GM23338 (cell line): ENCODE measurements at places on chromosomes 11 and 22.

DNA sequence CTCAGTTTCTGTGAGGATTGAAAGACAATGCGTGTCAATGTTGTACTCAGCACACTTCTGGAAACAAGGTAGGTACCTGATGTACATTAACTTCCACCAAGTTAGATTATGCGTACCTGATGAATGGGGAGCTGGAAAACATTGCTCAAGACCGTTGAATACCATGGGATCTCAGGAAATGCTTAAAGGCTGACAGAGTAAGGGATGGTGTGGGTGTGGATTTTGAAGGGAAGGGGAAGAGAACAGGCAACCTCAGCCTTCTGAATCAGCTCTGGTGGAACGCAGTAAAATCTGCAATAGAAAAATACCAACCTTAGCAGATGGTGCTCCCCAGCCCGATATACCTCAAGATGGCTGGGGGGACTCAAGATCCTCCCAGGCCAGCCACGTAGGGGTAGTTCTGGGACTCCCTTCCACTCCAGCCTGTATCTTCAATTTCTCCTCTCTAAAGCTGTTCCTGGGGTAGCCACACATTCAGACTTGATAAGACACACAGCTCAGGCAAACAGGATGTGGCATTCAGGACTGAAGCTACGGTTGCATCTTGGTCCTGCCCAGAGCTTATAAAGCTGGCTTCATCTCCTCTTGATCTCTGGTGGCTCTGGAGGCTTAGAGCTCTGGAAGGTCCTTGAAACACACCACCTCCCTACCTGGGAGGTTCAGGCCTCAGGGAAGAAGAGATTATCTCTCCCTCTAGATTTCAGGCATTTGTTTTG, 111.8 kb downstream of the CTNND1 start:
- DNase-seq = no peak

DNA sequence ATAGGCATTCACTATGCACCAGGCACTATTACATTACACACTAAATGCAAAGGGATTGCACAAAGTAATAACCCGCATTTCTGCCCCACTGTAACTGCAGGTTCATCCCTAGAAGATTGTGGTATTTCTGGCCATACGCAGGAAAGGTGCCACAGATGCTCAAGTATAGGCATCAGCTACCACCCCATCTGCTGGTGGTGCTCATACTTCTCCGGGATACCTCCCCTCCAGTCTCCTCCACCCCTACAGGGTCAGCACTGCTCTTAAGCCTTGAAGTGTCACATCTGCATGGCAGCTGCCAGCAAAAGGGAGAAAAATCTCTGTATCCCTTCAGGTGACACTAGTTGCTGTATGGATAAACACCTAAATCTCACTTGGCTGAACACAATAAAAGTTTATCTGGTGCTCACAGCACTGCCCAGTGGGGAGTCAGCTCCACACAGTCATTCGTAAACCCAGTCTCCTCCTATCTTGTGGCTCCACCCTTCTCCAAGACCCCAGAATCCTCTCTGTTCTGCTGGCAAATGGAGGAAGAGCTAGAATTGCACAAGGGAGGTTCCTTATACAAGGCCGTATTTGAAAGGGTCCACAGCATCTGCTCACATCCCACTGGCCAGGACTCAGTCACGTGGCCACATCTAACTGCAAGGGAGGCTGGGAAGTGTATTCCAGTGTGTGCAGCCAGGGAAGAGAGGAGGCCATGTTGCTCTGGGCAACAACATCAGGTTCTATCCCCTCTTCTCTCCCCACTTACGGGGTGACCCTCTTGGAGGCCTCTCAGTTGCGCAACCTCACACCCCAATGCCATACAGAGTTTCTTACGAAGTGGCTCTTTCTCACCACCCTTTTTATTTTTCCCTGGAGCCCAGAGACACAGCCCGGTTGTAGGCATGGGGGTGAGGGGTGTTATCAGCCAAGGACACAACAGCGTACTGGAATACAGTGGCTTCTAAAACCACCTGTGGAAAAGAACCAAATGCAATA, 114.7 kb downstream of the BUD13 start:
- no peak for DNase-seq

DNA sequence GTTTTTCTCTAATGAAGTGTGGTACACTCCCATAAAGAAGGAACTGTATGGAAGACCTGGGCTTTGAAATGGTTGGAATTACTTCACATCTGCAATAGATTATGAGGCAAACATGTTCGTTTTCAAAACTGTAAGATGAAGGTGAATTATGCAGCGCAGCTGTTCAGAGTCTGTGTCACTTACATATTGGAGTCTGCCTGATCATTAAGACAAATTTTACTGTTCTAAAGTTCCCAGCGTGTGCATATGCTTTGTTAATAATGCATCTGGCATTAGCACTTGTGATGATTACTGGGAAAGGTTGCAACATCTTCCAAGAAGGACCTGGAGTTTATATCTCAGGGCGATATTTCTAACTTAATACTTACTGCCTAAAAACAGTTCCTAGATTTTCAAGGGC, 255.2 kb upstream of the ZC3H12C start:
- no peak for DNase-seq

DNA sequence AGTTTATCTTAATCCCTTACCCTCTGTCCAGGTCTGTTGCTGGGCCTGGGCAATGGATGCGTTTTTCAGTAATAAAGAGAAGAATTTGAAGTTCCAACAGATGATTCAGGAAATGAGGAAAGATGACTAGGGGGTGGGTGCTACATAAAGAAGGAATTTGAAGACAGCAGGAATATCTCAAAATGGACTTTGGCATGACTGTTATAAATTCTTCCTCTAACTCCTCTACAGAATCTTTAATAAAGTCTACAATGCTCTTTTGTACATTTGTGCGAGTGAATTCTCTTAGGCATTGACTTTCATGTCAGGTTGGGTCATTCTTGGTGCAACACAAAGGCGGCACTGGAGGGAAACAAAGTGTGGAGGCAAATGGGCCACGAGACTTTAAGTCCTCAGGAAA, 35.1 kb upstream of the PRSS23 start:
- no peak for DNase-seq

DNA sequence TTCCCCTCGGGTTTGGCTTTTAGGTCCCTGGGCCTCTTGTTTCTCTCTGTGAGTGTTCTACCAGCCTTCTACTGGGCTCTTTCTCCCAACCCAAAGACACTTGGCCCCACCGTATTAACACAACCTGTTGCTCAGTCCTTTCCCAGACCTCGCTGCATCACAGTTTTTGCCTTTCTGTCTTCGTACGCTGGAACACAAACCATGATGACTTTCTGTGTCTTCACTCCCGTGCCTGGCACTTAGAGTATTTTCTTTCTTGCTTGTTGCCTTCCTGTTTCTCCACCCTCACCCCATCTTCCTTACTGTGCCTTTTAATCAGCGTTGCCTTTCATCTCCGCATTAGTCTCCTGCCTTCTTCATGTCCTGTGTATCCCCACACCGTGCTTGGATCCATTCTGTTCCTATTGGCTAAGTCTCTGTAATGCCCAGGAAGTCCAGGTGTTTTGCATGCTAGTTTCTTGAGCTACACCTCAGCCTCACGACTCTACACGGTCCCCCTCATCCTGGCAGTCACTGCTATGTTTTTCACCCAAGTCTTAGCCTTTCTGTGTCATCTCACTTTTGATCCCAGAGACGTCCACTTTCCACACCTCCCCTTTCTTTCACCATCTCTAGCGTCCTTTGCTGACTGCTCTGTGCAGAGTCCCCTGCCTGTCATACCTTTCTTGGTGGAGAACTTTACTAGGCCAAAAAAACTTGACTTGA, 1.6 kb downstream of the MARK2 start:
- DNase-seq = no peak

- peak; percentile 76 for DNase-seq
These were observed 50.2 kb downstream of the BCR start for GRCh38 chr22:23230348-23231068.

DNA sequence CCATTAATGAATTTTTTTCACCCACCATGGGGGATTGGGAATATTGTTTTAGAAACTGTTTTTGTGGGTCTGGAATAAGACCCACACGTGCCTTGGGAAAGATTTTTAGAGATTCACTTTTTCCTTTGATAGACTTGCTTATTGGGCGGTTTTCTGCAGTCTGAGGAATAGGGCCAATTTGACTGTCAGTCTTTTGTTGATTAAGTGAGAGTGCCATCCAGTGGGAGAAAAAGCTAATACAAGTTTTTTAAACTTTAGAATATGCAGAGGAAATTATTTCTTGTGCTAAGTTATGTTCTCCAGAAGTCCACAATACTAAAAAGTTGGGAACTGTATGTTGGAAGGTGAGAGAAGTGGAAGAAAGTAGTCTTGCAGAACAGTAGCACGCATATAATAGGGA, 56.1 kb downstream of the PRMT3 start:
- DNase-seq = peak; percentile 40

- no peak for DNase-seq
These were observed 156.8 kb downstream of the NAV2 start for GRCh38 chr11:19869466-19869865.

- no peak for DNase-seq
These were observed 46.2 kb upstream of the SMCO4 start for GRCh38 chr11:93589347-93589746.

- no peak for DNase-seq
These were observed 1.4 kb upstream of the PPARA start for GRCh38 chr22:46148816-46149511.

GRCh38 chr11:3984896-3985295, 109.7 kb upstream of the RRM1 start:
- DNase-seq = peak; percentile 63

DNA sequence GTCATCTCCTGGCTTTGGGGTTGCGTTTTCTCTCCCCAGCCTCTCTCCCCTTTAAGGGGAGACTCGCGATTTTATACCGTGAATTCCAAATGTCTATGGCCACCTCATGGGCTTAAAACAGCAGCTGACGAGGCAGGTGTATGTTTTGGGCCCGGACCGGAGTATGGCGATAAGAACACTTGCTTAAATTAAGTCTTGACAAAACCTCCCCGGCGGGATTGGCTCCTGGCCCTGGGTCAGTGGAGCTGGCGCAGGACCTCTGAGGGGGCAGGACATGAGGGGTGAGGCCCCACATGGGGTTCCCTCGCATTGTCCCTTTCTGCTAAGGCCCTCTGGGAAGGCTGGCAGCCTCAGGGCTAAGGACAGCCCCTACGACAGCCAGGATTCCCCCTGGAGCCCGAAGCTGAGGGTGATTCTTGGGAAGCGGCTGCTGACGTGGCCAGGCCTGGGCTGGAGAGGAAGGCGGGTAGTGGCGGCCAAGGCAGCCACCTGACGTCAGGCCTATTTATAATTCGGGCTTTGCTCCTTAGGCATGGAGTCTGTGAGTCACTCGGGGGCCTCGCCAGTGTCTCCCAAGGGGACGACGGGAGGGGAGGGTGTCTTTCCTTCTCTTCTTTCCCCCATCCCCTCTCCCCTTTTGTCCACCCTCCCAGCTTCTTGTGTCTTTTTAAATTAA, 12.7 kb downstream of the MYO18B start:
- no peak for DNase-seq

DNA sequence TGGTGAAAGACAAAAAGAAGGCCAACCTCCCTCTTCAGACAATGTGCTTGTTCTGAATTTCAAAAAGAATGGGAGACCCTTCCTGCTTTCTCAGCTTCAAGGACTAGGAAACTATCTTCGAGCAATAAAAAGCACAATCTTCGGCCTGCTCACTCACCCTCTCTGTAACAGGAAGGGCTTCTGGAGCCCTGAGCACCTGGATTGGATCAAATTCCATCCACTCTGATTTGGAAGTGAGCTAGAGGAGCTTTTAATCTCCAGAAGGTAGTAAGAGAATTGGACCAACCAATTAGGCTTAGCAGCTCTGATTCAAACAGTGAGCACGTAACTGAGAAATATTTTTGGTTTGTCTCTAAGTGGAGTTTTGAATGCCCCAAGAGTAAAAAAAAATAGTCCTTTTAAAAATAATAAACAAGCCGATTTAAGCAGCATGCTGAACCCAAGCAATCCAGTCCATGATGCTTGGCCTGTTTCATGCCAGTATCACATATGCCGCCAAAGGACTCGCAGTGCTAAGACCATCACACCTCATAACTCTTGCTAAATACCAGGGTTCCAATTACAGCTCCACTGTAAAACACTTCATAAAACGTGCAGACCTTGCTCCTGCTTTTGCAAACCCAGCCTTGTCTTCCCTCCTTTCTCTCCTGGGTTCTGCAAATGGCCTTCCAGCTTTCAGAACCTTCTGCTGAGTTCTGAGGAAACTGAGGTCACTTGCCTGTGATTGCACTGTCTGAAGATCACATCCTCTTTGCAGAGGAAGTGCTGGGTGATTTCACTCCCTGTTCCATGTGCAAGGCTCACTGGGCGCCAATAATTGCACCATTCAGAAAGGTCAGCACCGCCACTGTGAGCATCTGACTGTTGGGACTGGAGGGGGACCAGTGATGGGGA, 74.4 kb downstream of the SLC1A2 start:
- peak; percentile 15 for DNase-seq

DNA sequence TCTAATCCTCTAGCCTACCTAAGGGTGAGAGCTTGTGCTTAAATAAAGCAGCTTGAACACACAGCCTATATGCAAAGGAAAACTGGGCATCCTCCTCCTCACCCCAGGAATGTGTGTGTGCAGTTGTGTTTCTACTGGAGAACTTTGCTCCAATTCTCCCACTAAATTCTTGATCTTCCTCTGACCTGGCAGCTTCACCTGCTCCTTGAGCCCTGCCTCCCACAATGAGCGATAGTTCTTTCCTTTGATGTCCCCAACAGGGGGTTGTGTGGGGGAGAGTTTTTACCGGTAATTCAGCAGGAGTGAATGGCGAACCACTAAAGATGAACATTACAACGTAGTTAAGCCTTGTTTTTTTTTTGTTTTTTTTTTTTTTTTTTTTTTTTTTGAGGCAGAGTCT, 113.5 kb upstream of the RCN1 start:
- DNase-seq = no peak

DNA sequence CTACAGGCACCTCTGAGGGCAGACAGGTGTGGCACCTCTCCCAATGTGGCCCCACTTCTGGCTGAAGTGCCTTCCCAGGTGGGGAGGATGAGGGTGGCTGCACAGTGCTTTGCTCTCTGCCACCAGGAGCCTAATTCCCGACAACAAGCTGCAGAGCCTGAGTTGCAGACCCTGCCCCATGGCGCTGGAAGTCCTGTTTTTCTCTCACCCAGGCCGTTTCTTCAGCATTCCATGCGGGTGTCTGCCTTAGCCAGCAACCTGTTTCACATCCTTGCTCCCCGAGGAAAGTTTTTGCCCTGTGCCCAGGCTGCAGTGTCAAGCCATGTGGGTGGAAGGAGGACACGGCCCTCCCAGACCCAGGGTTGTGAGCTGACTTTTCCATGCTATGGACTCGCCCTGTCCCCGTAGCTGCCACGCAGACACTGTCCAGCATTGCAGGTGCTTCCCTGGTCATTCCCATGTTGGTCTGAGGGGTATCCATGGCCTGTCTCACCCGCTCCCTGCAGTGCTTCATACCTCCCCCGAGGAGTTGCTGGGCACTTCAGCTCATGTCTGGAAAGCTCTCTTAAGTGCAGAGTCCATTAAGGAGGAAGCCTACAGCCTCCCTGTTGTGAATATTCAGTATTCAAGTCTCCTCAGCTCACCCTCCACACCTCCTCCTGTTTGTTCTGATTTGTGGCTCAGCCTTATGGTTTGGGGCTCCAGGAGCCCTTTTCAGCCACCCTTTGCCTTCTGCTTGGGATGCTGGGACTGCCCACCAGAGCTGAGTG, 2.9 kb downstream of the DAGLA start:
- DNase-seq = no peak

DNA sequence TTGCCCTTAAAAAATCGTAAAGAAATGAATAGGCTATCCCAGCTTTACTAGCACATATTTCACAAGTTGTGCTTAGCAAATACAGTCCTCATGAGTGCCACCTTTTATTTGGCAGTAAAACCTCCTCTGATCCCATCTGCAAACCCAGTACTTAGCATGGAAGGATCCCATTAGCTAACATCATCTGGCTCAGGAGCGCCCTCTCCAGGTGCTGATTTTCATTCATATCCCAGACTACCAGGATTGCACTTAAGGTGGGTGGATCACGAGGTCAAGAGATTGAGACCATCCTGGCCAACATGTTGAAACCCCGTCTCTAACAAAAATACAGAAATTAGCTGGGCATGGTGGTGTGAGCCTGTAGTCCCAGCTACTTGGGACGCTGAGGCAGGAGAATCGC, 76.1 kb upstream of the PAX6 start:
- DNase-seq = peak; percentile 83
